ENCODE measurements at places on chromosomes 2 and 18. TPM values are rescaled to one million over a fixed set of nuclear protein-coding genes. Genes with fewer than 3 reads are reported as not detected.

GRCh38 chr2:168614172-168615018, 158.3 kb downstream of the CERS6 start:
- no peak for DNase-seq

DNA sequence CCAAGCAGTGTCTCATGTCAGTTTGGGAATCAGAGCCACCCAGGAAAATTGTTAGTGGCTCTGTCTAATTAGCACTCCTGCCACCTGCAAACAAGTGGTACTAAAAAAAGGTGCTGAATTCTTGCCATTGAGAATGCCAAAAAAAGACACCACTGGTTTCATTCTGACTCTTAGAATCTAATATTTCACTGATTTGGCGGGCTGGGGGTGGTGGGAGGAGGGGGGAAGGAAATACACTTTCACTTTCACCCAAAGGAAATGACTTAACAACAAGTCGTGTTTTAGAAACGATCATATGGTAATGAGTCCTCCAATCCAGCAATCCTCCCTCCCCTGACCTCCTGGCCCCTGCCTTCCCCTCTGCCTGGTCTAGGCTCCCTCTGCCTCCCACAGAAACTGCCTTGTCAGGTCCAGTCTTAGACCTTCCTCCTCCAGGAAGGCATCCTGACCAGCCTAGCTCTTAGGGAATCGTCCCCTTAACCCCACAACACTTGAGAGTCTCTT, 4.4 kb upstream of the KLHL29 start:
- DNase-seq: no peak

GRCh38 chr2:17706845-17707244, 46.8 kb downstream of the SMC6 start:
- DNase-seq: no peak

GRCh38 chr2:3280197-3280596, 97.4 kb downstream of the EIPR1 start:
- no peak for DNase-seq

- no peak for DNase-seq
These were observed 614.6 kb downstream of the SUCLG1 start for GRCh38 chr2:83844490-83844889.

- no peak for DNase-seq
These were observed 30.8 kb upstream of the HPCAL1 start for GRCh38 chr2:10271946-10272345.

- no peak for DNase-seq
These were observed 55.0 kb downstream of the TMEM163 start for GRCh38 chr2:134663451-134664450.

GRCh38 chr2:206535260-206535986, 92.1 kb downstream of the ADAM23 start:
- no peak for DNase-seq

Gene ICA1L
- total RNA-seq: 16.1 TPM

DNA sequence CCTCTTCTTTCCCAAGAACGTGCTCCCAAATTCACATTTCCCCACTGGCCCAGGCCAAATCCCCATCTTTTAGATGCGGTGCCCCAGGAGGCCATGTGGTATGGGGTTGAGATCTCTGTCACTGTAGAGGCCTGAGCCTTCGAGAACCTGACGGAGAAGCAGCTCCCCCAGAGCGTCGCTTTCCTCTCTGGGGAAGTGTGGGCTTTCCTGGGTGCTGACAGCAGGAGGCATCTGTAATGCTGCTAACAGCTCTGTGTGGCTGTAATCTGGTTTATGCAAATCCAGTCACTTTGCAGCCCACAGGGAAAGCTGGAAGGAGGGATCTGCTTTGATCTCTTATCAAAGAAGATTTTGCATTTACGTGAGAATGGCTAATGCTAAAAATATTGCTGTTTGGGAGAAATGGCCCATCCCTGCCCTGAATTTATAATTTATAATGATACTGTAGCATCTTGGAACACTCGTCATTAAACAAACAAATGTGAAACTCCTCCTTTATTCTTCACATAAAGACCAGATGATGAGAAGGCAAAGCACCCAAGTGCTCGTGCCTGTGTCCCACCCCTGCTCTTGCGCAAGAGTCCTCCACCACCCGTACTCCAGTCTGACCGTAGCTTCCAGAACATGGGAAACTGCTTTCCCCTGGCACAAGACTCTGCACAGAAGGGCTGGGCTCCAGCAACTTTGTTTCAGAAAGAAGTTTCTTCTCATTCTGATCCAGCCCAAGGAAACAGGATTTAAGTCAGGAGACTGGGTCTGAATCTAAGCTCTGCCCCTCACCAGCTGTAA, 109.9 kb upstream of the EPC2 start:
- peak; percentile 78 for DNase-seq

- DNase-seq: no peak
These were observed 4.2 kb upstream of the SERPINB4 start for GRCh38 chr18:63648241-63648640.

Gene GKN1
- not detected for total RNA-seq

DNA sequence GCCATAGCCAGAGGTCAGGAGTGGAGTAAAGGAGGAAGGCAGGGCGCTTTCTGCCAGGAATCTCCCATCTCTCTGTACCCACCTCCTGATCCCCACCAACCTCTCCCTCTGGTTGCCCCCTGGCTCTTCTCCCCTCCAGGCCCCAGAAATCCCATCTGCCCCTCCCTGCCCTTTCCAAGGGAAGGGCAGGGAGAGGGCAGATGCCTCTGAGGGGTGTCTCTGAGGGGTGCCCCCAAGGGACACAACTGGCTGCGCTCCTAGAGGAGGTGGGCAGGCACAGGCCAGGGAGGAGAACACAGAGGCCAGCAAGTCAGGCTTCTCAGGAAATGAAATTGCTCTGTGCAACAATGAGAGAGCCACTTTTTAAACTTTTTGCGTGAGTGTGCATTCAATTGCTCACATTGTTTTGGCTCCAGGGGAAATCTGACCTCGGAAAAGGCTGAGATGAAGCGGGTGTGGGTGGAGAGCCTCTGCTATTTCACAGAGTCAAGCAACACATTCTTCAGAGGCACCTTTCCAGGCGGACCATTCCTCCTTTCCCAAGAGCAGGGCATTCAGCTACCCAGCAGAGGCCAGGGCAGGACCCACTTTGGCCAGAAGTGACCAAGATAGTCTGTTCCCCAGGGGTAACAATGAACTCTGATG, 125.5 kb downstream of the SMAD7 start:
- peak; percentile 58 for DNase-seq

Gene HOXD12
- total RNA-seq: 1.9 TPM

Gene COL4A4
- 0.72 TPM for total RNA-seq

Gene FRZB
- total RNA-seq: 3.9 TPM

DNA sequence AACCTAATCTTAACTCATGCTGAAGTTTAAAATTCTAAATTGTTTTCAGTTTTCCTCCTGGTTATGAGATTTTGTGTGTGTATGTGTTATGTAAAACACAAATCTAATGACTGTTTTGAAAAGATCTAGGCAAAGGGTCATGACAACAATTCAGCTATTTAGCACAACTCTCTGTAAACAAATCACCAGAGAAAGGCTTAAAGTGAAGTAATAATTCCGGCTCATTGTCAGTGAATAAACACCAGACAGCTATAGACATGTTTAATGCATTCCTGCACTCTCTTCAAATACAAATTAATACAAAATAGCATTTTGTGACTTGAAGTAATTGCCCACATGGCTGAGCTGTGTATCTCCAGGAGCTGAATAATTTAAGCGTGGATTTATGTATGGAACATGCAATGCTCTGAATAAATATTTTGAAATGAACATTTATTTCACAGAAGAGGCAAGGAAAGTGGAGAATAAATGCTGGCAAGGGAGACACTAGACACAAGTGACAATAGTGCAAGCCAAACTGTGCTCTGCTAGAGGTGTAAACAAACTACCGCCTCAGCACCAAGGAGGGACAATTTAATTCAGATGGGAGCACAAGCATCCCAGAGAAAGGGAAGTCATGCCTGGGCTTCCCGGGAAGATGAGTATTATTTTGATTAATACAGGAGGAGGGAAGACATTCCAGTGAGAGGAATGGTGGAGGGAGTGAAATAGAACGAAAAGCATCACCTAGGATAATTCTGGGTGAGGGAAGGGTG, 133.6 kb upstream of the XPO1 start:
- peak; percentile 2 for DNase-seq

Gene TNFRSF11A
- total RNA-seq: 8.7 TPM

GRCh38 chr2:182740701-182741100, 24.6 kb downstream of the DNAJC10 start:
- no peak for DNase-seq

DNA sequence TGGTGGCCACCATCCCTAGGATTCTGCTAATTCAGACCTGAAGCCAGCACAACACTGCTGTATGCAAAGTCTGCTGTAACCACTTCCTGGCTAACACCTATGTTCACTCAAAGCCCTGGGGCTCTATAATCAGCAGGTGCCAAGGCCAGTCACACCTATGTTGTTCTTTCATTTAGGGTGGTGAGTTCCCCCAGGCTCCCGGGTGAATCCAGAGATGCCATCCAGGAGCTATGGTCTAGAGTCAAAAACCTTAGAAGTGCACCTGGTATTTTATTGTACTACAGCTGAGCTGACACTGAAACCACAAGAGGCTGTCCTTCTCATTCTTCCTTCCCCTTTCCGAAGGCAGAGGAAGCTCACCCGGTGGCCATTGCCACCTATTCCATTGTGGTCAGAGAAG, 46.2 kb upstream of the CCDC141 start:
- DNase-seq: no peak

Gene STEAP3
- 2.6 TPM for total RNA-seq

Gene DYNAP
- 7.0 TPM for total RNA-seq

DNA sequence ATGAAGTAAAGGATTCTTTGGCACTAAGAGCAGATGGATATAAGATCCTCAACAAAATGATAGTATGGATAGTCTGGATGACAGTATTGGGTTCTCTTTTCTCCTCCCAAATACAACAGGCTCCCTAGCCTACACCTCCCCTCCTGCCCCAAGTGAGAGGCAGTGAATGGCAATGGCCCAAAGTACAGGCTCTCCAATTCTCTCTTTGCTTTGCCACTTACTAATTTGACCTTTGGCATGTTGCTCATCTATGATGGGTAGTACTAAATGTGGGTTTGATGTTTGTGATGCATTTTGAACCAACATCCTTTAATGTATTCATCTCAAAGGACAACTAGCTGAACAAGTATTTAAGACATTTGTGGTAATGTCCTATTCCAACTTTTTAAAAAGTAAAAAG, 65.9 kb downstream of the EIF5B start:
- DNase-seq: no peak

Gene GDF7
- 11.8 TPM for total RNA-seq

DNA sequence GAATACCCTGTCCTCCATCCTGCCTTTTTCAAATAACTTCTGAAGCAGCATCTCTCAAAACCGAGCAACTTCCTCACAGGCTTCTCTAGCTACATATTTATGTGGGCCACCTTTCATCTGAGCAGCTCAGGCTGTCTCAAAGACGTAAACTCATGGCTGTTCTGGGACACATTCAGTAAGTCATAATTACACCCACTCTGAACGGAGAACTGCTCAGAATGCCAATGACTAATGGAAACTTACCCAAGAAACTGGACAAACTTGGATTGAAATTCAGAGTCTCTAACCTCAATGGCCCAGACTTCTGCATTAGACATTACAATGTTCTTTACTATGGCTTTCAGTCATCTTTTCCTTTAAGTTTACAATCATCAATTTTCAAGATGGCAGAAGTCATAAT, 145.2 kb downstream of the RAD51AP2 start:
- DNase-seq: no peak

GRCh38 chr18:23357996-23358594, 95.0 kb upstream of the RIOK3 start:
- DNase-seq: no peak

GRCh38 chr2:117942551-117942950, 71.3 kb downstream of the CCDC93 start:
- peak; percentile 60 for DNase-seq

DNA sequence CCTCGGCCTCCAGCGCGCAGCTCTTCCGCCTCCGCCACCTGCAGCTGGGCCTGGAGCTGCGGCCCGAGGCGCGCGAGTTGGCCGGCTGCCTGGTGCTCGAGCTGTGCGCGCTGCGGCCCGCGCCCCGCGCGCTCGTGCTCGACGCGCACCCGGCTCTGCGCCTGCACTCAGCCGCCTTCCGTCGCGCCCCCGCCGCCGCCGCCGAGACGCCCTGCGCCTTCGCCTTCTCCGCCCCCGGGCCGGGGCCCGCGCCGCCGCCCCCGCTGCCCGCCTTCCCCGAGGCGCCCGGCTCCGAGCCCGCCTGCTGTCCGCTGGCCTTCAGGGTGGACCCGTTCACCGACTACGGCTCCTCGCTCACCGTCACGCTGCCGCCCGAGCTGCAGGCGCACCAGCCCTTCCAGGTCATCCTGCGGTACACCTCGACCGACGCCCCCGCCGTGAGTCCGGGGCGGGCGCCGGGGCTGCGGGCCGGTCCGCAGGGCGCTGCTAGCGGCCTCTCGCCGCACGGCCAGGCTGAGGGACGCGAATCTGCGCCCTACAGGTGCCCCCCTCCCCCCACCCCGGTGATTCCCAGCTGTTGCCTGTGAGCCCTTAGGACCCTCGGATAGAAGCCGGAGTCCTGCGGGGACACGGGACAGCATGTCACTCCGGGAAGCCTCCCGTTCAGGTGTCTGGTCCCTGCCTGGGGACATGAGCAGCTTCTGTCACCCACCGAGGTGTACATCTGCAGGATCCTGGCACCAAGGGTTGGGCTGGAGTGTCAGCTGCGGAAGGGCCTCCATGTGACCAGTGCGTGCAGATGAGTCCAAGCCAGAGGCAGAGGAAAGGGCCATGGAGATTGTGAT, 616 bp downstream of the RNPEPL1 start:
- peak; percentile 59 for DNase-seq

- DNase-seq: no peak
These were observed 111.6 kb downstream of the LAMA3 start for GRCh38 chr18:23800902-23801301.

All from umbilical cord (tissue), 2 donors.